Camera-type eye (tissue), 1 donor: ENCODE measurements at places on chromosomes 5 and 9. TPM values are rescaled to one million over a fixed set of nuclear protein-coding genes. Genes with fewer than 3 reads are reported as not detected.

GABRB2 gene
- total RNA-seq: 16.1 TPM

SLCO6A1 gene
- not detected for total RNA-seq

PIP5K1B gene
- 29.0 TPM for total RNA-seq

DDX41 gene
- 68.6 TPM for total RNA-seq
